ENCODE measurements at places on chromosomes 3 and 15. TPM values are rescaled to one million over a fixed set of nuclear protein-coding genes. Genes with fewer than 3 reads are reported as not detected.

Gene IGSF10
- not detected for total RNA-seq

Gene SCAANT1
- total RNA-seq = 8.0 TPM

Gene IL17RD
- total RNA-seq = 0.05 TPM

DNA sequence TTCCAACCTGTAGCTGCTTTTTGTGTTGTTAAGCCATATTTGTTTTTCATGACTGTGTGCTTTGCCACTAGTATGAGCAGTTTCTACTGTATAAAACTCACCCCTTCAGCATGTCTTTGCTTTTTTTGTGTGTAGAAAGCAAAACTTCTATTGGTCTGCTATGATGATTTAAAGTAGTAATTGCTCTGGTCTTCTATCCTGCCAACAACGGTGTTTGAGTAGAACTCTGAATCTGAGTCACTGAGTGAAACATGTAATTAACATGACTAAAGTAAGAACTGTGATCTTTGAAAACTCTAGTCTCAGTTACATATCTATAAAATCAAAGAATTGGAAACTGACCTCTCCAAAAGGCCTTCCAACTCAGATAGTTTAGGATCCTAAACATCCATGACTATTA, 133.6 kb downstream of the TPRG1 start:
- H3K4me1 ChIP-seq = no peaks in the 10 kb centered on the region
- H3K27ac ChIP-seq = no peak overlapping the region
- no peaks in the 10 kb centered on the region for H3K27me3 ChIP-seq

DNA sequence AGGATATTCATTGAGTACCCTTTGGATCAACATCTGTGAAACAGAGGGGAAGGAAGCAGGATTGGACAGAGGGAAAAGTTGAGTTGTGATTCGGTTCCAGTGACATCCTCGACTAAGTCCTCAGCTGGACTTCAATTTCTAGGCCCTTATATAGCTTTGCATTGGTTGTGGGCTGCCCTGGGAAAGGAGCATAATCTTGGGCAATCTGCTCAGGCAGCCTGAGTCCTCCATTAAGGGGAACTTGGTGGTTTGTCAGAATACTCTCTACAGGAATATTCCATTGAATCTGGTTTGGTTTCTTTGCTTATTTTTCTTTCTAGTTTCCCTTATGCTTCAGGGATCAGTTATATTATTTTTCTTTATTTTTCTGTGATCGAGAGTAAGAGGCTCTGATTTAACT, 94.1 kb downstream of the TCF12 start:
- H3K27me3 ChIP-seq = no peaks in the 10 kb centered on the region
- no peaks in the 10 kb centered on the region for H3K36me3 ChIP-seq
- H3K27ac ChIP-seq = no peak overlapping the region
- H3K4me1 ChIP-seq = no peaks in the 10 kb centered on the region

DNA sequence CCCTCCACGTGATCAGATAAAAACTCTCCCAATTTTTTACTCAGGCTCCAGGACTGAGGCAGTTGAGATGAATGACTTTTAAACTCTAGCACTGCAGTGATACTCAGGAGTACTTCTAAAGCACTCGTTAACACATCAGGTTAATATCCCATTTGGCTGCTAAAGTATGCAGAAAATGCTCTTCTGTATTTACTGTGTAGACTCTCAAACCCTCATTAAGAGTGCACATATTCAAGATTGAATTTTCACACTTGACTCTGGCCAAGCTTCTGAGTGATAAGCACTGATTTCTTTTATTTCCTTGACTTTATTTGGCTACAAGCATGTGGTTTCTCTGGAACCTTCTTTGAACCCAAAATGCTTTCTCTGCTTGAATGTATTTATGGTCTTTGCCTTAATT, 392.3 kb upstream of the NECTIN3 start:
- H3K4me3 ChIP-seq = no peak overlapping the region
- no peaks in the 10 kb centered on the region for H3K27me3 ChIP-seq
- no peak overlapping the region for H3K27ac ChIP-seq
- H3K4me1 ChIP-seq = no peaks in the 10 kb centered on the region

- H3K27me3 ChIP-seq = peaks cover 5% of the 10 kb centered on the region
- no peak overlapping the region for H3K4me3 ChIP-seq
- H3K27ac ChIP-seq = no peak overlapping the region
Observed at GRCh38 chr3:64059484-64060175, 36.3 kb upstream of the PSMD6 start.

DNA sequence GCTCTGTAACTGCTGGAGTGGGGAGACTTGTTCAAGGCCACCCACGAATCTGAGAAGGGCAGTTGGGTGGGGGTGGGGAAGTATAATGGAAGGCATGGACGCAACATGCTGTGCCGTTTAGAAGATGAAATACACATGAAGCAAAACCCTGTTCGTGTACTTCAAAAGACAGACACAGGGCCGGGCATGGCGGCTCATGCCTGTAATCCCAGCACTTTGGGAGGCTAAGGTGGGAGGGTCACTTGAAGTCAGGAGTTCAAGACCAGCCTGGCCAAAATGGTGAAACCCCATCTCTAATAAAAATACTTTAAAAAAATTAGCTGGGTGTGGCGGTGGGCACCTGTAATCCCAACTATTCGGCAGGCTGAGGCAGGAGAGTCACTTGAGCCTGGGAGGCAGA, 36.9 kb upstream of the SFMBT1 start:
- no peak overlapping the region for H3K27ac ChIP-seq
- H3K4me3 ChIP-seq = no peak overlapping the region
- no peaks in the 10 kb centered on the region for H3K4me1 ChIP-seq
- H3K36me3 ChIP-seq = peaks cover 2% of the 10 kb centered on the region
- no peaks in the 10 kb centered on the region for H3K27me3 ChIP-seq

DNA sequence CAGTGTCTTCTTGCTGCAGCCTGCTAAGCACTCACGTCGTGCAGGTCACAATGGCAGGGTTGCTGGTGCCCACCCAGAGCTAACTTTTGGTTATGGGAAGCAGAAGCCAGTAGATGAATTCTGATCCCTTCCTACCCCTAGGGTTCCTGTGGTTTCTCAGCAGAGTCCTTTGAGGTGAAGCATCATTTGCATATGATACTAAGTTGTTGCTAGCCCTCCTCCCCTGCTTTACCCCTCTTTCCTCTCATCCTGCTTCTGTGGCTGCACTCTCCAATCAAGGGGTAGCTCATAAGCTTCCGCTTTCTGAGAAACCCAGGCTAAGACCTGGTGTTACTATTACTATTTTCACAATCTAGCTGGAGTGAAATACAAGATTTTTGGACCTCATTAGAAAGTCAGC, 22.1 kb upstream of the HEG1 start:
- DNase-seq = no peak
- H3K27ac ChIP-seq = no peak overlapping the region
- no peaks in the 10 kb centered on the region for H3K36me3 ChIP-seq
- H3K4me3 ChIP-seq = no peak overlapping the region

- DNase-seq = no peak
- H3K27ac ChIP-seq = no peak overlapping the region
- H3K27me3 ChIP-seq = no peaks in the 10 kb centered on the region
- no peaks in the 10 kb centered on the region for H3K4me1 ChIP-seq
Observed at GRCh38 chr15:84953136-84953535, 28.5 kb upstream of the PDE8A start.

Data from natural killer cell (primary cell).